ENCODE measurements at places on chromosomes 3 and 15.

DNA sequence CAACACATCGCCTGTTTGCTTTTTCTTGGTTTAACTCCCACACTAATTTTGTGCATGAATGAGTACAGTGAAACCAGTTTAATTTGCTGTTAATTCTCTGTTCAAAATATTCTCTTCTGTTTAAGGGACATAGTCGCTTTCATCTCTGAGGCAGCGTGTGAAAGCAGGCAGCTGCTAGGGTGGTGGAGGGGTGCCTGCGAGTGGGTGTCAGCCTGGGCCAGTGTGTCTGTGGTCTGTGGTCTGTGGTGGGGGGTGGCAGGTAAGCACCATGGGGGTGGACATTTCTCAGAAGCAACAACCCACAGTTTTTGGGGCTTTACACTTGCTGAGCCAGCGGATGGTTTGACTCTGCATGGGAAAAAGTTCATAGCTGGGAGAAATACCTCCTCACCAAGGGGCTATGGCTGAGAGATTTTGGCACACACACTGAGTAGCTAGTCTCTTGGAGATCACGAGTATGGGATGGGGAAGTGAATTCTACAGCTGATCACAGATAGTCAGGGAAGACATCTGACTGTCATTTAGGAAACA is 109.2 kb downstream of the EPHB1 start:
- DNase-seq, result no peak

GRCh38 chr3:47425383-47425778 is 44.6 kb downstream of the PTPN23 start:
- DNase-seq, result no peak

DNA sequence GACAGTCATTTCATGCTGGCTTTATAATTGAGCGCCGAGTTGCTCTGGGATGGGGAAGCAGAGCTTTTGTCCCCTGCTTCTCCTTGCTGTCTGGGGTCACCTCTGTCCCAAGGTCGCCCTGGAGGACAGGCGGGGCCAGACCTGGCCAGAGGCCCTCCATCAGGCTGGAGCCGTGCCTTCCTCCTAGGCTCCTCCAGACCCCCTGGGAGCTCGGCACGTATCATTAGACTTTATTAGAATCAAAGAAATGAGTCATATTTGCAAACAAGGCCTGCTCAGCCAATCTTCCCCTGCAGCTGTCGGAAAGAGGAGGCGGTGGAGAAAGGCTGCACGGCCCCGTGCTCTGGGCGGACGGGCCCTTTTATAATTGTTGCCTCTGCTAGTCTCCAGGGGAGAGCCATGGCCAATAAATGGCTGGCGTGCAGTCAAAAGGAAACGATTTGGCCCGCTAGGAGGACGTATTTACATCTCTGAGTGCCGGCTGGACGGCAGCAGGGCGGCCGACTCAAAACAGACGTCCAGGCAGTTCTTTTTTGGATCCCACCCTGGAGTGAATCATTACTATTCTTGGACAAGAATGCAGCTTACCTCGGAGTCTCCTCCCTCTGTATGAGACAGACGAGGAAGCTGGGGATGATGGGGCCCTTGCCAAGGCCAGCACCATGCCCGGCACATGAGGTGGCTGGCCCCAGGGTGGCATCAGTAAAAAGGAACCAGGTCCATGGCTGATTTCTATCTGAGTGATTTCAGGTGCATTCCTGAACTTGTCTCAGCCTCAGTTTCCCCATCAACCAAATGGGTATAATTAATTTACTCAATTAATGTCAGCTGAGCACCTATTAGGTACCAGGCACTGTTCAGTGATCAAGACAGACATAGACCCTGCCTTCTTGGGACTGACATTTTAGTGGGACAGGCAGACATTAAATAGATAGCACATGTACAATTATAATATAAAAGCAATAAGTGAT is 50.6 kb downstream of the SLC6A6 start:
- DNase-seq, result no peak

- no peak for DNase-seq
These were observed 36.1 kb upstream of the CSPG5 start for GRCh38 chr3:47614788-47615187.

GRCh38 chr15:98800437-98801233 is 152.3 kb downstream of the IGF1R start:
- DNase-seq, result no peak

GRCh38 chr3:129695230-129695629 is 88.8 kb upstream of the PLXND1 start:
- DNase-seq, result no peak

DNA sequence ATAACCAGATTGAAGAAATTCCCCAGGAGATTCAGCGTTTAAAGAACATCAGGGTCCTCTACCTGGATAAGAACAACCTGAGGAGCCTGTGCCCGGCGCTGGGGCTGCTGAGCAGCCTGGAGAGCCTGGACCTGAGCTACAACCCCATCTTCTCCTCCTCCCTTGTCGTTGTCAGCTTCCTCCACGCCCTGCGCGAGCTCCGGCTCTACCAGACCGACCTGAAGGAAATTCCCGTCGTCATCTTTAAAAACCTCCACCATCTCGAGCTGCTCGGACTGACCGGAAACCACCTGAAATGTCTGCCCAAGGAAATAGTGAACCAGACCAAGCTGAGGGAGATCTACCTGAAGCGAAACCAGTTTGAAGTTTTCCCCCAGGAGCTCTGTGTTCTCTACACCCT is 9.4 kb upstream of the LRRC34 start:
- no peak for DNase-seq

DNA sequence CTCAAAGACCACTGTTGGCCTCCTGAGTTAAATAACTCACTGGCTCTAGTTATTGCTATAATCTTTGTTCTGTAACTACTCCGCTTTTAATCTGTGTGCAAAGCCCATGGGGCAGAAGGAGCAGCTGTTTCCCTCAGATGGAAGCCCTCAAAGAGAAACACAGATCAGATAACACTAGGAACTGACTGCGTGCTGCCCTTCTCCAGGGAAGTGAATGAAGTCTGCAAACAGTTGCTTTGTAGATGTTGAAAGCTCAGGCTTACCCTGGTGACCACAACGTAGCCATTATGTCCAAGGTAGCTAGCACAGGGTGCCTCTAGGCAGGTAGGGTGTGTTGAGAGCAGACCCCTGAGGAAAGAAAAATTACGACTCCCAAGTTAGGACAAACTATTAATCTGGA is 152.3 kb upstream of the STAC start:
- no peak for DNase-seq

GRCh38 chr3:105691053-105691452 is 177.8 kb downstream of the CBLB start:
- DNase-seq, result no peak

GRCh38 chr3:168620854-168621253 is 525.1 kb upstream of the GOLIM4 start:
- no peak for DNase-seq

- no peak for DNase-seq
These were observed 835 bp downstream of the STOML1 start for GRCh38 chr15:73991260-73991659.

DNA sequence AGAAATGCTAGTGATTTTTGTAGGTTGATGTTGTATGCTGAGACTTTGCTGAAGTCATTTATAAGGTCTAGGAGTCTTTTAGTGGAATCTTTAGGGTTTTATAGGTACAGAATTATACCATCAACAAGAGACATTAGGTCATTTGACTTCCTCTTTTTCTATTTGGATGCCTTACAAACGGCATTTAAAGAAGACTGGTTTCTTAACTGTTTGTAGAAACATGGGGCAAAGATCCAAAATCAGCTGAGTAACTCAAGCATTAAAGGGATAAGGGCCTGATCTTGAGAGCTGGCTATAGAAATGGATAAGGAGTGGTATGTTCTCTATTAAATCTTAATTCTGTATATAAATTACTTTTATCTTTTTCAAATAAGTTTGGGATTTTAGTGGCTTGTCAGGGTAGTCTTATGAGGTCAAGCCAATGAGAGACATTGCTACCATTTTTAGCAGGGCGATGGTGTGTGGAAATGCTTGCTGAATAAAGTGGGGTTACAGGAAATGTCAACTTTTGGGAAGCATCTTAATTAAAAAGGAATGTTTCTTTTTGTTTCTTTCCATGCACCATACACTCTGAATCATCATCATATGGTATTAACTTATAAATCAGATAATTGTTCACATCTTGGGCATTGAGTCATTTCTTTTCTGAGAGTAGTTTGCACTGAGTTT is 197.7 kb upstream of the GBE1 start:
- DNase-seq, result no peak

DNA sequence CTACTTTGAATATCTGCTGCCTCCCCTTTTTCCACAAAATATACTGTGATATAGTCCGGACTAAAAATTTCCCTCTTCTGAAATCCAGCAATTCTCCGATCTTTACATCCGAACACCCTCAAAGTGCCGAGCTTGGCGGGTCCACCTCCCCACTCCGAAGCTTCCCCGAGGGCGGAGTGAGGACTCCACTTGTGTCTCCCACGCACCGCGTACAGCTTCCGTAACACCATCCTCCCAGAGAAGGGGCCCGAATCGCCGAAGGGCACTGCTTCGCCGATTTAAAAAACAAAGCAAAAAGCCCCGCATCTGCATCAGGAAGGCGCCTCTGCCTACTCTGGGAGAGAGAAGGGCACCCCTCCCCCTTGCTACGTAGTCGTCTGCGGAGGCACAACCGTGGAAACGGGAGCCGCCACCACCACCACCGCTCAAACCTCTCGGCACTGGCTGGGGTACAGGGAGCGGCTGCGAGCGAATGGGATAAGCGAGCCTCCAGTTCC is 551 bp downstream of the NCBP2 start:
- peak; percentile 27 for DNase-seq

GRCh38 chr15:60477916-60478565 is 901 bp downstream of the ICE2 start:
- DNase-seq, result no peak

GRCh38 chr3:191430103-191430502 is 30.9 kb upstream of the PYDC2 start:
- DNase-seq, result no peak

DNA sequence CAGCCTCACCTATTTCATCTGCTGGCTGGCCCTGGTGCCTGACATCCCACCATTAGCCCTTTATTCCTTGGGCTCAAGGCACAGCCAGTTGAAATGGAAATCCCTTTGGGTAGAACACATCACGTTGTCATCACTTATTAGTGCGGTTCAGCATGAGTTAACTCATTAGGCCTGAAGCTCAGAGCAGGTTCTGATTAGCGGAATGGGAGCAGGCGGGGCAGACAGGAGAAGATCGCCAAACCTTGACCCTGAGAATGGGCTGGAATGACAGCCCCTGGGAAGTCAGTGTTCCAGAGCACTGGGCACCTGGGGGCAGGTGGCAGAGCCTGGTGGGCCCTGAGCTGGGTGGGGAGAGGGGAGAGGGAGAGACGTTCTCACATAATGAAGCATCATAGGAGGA is 5.8 kb downstream of the ITGA11 start:
- DNase-seq, result no peak

DNA sequence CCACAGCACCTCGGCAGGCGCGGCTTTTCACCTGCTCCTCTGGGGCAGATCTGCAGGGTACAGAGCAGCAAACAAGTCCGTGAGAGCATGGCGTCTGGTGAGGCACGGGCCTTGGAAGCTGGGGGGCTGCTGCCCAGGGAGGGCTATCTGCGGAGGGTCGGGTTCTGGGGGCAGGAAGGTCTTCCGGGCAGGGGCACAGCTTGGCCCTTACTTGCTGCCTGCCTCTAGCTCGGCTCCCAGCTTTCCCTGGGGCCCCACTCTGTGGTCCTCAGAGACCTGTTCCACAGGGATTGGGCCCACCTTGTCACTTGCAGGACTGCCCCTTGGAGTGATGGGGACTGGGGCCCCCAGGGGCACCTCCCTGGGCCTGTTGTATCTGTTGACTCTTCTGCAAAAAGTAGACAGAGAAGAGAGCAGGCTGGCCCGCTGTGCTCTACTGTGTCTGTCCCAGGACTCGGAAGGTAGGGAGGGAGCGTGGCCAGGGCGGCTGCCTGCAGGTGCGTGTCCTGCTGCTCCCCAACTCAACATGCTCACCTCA is 84.1 kb downstream of the TBC1D2B start:
- DNase-seq, result no peak

- no peak for DNase-seq
These were observed 139.5 kb downstream of the LRIG1 start for GRCh38 chr3:66361356-66361755.

DNA sequence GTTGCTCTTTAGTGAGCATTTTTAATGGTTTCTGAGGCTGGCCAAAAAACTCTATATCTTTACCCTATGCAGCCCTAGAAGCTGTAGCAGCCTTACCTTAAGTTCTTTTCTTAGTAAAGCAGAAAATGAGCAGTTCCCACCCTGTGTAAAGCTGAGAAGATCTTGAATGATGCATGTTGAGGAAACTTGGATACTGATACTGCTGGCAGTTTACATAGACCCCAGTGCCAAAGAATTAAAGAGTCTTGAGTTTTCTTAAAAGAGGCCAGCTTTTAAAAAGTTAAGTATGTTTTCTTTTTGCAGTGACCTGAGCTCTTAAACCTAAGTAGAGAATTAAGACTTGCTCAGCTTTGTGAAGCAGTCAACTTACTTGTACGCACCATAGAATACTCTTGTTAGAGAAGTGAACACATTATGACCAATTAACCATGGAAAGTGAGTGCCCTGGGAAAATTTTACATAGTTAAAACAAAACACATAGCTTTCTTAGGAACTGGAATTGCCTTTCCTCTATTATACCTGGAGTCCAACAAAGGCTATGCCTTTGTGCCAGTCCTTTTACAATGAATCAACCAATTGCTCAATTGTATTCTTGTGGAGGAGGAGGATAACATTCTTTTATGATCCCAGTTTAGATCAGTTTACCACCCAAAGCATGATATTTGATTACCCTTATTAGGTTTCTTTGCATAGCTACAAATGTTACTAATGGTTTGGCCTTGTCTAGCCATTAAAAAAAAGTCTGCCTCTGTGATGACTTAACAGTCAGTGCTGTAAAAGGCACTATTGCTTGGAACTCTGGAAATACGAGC is 28.4 kb downstream of the PLS1 start:
- DNase-seq, result no peak

DNA sequence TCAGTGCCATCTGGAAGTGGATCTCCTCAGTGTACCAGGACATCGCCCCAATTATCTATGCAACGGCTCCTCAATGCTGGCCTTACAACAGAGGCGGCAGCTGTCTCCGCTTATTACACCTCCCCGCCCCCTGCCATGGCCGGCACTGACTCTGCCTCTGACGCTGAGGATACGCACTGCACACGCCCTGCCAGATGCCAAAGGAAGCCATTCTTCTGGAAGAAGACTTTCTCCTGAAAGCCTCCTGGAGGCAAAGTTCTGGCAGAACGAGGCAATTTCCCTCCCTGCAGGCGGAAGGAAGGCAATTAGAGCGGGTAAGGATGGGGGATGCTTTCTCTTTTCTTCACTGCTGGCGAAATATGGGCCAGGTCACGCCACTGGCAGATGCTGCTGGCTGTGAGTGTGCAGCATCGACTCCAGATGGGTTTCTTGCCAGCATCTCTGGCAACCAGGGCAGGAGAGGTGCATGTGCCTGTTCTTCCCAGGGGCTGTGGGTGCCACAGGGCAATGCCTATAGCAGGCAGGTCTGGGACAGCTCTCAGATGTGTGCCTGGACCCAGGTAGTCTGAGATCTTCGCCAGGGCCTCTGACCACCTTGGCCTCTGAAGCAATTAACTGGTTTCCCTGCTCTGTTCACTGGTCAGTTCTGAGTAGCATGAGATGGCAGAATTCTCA is 62.2 kb upstream of the MRPS22 start:
- DNase-seq, result no peak

GRCh38 chr3:188367678-188368077 is 213.7 kb downstream of the LPP start:
- no peak for DNase-seq

Measured in stimulated activated CD4-positive, alpha-beta T cell treated with anti-CD3 and anti-CD28 coated beads, TNF-alpha, amount 100 ng/mL, for 1 hour (primary cell).